ENCODE measurements at places on chromosomes 7 and 10.

- no peak for DNase-seq
These were observed 34.4 kb upstream of the SGMS1 start for GRCh38 chr10:50658165-50658564.

GRCh38 chr7:77687747-77688144 is 8.5 kb upstream of the RSBN1L start:
- no peak for DNase-seq

DNA sequence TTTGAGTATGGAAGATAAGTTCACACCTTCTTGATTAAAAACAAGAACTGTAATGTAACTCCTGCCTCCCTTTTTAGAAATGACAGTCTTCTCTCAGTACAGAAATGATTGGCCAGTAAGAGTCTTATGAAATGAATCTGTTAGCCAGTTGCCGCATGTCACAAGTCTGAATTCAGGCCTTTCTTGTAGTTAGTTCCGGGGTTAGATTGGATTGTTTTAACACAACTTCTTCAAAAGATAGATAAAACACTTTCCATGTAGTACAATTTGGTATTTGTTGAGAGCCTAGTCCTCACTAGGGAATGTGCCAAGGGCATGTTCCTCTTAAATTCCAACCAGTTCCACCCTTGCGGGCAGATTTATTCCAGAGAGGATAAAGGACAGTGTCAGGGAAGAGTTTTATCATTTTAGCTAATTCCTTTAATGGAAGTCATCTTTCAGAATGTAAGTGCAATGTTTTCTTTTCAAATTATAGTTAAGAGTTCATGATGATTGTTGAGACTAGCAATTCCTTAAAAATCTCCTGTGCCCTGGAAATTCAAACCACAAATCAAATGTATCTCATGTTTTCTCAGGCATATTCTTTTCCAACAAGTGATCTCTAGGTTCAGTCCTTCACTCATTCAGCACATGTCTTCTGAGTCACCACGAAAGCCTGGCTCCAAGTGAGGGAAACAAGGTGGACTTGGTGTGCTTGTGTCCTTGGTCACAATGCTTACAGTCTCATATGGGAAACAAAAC is 4.1 kb downstream of the FHIP2A start:
- peak; percentile 66 for DNase-seq

- DNase-seq, result peak; percentile 41
These were observed 100.9 kb upstream of the PDLIM1 start for GRCh38 chr10:95391581-95392216.

DNA sequence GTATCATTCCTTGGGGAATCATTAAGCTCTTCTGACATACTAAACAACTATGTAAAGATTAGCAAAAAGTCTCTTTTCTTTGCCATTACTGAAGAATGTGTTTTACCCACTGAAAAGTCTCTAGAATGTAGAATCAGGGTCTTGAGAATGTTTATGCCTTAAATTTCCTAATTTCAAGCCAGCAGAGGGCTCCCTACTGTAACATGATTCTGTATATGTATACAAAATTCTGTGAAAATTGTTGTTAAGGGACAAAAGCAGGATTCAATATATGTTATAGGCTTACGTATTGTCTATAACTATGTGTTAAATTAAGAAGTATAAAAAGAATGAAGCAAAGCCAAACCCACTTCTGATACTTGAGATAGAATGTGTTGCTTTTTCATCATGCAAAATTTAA is 296.9 kb upstream of the DGKB start:
- DNase-seq, result no peak

- no peak for DNase-seq
These were observed 61.7 kb upstream of the PCBD1 start for GRCh38 chr10:70950037-70950436.

GRCh38 chr7:138872576-138872975 is 74.6 kb upstream of the ATP6V0A4 start:
- DNase-seq, result no peak

GRCh38 chr10:122875843-122876466 is 3.4 kb downstream of the FAM24B start:
- DNase-seq, result no peak

DNA sequence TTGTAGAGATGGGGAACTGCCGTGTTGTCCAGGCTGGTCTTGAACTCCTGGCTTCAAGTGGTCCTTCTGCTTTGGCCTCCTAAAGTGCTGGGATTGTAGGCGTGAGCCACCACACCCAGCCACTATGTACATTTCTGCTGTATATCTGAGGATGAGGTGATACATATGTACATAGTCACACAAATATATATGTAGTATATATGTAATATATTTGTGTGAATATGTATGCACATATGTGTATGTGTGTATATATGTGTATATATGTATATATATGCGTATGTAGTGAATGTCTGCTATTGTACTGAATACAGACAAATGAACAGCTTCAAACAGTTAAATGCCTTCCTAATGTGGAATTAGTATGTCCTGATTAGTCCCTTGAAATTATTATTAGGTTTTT is 70.3 kb downstream of the EXOC6 start:
- no peak for DNase-seq

- DNase-seq, result no peak
These were observed 102.5 kb upstream of the APBB1IP start for GRCh38 chr10:26335574-26336093.

- no peak for DNase-seq
These were observed 727.8 kb downstream of the TYW1 start for GRCh38 chr7:67724435-67724834.

- no peak for DNase-seq
These were observed 44.2 kb upstream of the RNF148 start for GRCh38 chr7:122746948-122747347.

GRCh38 chr10:78979938-78980337 is 88.8 kb upstream of the ZMIZ1 start:
- no peak for DNase-seq

DNA sequence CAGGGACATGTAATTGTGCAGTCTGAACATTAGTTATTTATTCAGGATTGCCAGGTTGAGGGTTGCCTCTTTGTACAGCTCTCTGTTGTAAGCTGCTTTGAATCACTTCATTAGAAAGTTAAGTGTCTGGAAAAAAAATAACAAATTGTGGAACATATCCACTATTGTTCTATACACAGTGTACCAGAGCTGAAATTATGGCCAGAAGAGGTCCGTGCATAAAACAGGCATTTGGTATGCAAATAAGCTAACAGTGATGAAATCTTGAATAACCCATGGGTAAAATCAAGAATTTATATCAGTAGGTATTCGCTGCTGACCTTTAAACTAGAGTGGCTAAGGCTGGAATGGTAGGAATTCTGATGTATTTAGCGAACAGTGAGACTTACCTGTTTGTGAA is 152.1 kb downstream of the LHFPL3 start:
- DNase-seq, result no peak

DNA sequence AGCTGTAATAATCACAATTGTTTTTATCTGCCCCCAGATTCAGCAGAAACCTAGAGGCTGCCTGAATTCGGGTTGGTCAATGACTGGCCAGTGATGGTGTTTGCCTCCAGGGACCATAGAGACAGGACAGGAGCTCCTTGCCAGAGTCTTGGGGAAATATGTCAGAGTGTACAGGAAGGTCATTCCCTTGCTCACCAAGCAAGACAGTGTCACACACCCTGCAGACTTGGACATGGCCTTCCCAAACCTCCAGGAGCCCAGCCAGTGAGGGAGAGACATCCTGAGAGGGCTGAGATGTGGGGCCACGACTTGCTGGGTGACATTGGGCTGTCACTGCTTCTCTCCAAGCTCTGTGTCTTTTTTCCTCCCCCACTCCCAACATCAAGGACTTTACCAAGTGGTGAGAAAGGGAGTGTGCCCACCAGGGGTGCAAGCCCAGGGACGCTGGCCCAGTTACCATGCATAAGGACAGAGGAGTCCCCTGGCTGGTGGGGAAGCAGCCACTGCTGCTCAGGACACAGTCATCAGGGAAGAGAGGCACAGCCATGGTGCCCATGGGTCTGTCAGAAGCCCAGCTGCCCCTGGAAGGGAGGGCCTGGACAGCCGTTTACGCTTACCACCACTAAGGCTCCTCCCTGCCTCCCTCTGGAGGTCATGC is 25.3 kb upstream of the C10orf53 start:
- no peak for DNase-seq

- DNase-seq, result no peak
These were observed 413.5 kb upstream of the SEMA3D start for GRCh38 chr7:85600395-85600794.

- no peak for DNase-seq
These were observed 41.1 kb upstream of the TMEM72 start for GRCh38 chr10:44870031-44870430.

GRCh38 chr7:86956567-86956966 is 102.9 kb downstream of the ELAPOR2 start:
- no peak for DNase-seq

DNA sequence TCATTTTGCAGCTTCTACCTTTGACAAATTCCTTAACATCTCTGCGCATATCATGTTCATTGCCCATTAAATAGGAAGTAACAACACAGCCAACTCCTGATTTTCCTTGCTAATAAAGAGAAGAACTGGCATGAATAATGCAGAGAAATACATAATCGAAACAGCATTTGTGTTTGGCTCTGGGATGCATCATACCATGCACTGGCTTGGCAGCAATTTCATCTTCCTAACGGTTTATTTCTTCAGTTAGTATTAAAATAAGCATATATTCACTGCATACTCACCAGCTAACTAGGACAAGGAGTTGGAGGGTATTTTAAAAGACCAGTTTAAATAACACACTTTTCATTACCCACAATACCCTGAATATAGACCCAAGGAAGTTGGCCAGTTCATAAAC is 132.5 kb downstream of the ITGA8 start:
- DNase-seq, result no peak

DNA sequence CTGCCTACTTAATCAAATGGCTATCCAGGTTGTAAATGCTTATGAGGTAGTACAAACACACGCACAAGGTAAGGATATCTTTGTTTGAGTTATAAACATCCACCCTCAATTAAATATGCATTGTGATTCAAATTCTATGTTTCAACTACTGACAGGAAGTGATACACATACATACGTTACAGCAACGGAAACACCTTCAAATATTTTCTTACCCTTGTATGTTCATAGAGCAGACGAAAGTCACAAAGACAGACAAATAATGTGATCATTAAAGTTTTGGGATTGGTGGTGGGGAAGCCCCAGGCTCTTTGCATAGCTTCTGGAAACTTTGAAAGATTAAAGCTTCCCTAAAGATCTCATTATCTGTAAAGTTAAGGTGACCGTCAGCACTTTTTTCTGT is 521.0 kb downstream of the PARD3 start:
- DNase-seq, result no peak

- no peak for DNase-seq
These were observed 537 bp downstream of the NAPEPLD start for GRCh38 chr7:103148131-103148993.

GRCh38 chr10:60645980-60646379 is 132.3 kb upstream of the CDK1 start:
- no peak for DNase-seq

DNA sequence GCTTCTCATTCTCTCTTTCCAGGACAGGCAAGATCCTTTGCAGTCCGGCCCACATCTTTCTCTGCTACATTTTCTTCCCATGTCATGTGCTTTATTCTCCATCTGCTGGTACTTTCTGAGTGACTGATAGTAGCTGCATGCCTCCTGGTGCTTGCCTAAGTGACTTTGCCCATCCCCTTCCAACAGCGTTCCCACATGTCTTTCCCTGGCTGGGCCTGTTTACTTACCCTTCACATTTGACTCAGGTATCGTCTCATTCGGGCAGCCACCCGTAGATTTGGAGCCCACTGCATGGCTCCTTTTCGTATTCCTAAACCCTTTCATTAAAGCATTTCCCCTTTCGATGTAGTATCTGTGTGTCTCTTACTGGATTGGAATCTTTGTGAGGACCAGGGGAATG is 24.6 kb downstream of the TYW1 start:
- no peak for DNase-seq

GRCh38 chr7:34365011-34365410 is 293.0 kb upstream of the NPSR1 start:
- no peak for DNase-seq

DNA sequence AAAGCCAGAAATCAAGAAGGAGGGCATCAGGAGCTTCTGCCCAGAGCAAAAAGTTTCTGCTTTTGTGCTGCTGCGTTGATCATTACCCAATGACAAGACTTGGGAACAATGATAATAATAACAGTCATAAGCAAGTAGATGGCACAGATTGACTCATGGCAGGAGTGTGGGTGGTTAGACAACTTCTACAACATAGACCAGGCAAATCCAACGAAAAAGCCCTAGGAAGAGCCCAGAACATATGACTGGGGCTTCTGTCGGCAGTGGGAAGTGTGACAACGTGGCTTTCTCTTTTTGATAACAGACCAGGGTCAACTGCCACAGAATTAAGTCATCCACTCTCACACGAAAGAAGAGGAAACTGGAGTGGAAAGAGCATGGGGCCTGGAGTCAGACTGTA is 85.4 kb upstream of the TRIL start:
- DNase-seq, result no peak

DNA sequence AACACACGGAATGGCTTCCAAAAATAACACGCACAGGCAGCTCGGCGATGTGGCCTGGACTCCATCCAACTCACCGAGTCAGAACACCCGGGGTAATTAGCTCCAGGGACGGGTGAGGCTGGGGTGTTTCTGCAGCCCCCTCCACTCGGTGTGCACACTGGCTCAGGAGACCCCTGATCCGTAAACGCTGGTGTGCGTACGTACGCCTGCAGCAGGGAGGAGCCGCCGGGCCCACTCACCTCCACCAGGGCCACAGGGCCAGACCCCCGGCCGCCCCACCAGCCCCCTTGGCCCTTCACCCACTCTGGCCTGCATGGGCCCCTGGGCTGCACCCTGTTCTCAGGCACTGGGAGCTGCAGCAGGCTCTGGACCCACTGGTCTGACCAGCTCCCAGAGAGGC is 22.4 kb upstream of the UTF1 start:
- DNase-seq, result no peak

DNA sequence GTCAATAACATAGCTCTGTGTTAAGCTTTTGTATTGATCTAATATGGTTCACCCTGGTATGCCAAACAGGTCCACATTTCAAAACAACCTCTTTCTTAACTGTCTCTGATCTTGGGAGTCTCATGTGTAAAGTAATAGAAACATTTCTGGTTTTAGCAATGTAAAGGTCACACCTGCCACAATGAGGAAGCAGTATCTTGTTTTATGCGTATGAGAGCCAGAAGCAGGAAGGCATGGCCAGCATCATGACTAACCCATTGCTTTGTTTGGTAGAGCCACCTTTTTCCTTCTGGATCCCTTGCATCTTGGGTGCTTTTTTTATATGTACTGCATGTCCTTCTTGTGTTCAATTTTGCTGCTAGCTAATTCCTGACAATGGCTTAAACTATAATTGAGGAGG is 411.3 kb upstream of the SEMA3C start:
- DNase-seq, result no peak

- DNase-seq, result peak; percentile 76
These were observed 146.1 kb upstream of the FRMD4A start for GRCh38 chr10:14476641-14477407.

DNA sequence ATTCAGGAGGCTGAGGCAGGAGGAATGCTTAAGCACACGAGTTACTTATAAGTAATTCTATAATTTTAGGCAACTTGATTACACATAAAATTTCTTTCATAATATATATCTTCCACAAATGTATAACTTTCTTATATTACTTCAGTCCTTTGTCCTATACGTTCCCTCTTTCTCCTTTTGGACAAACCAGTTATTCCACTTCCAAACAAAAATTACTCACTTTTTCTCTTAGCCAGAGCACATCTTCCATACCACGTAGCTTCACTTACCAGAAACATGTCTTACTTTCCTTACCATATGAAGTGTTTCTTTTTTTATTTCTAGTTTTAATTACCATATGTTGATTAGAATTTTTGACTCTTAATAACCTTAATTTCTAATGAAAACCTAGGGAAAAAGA is 64.6 kb downstream of the ARL5B start:
- DNase-seq, result no peak

- DNase-seq, result no peak
These were observed 184.3 kb upstream of the DGKB start for GRCh38 chr7:15086862-15087261.
